ENCODE measurements at places on chromosomes 11 and 22.
A peak's percentile ranks its signal among the peaks of the same experiment; 100 is the strongest.

DNA sequence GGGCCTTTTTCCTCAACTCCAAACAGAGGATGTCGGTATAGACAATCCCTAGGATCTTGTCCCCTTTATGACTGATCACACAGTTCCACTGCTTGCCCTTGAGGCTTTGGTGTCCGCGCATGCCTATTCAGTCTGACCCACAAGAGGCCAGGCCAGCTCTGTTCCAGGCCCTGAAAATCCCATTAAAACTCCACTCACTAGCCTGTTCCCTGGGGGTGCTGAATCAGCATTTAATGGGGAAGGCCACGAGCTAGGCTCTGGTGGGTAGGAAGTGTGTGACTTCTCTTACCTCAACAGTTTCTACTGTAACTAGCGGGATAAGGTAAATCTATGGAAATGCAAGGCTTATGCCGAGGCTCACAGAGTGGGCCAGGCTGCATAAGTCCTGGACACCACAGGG is 117.7 kb downstream of the PTPRJ start:
- no peak for DNase-seq

GRCh38 chr11:26753723-26754504 is 32.1 kb upstream of the SLC5A12 start:
- DNase-seq, result peak; percentile 5

- peak; percentile 53 for DNase-seq
These were observed 839 bp downstream of the CBY1 start for GRCh38 chr22:38657045-38657909.

DNA sequence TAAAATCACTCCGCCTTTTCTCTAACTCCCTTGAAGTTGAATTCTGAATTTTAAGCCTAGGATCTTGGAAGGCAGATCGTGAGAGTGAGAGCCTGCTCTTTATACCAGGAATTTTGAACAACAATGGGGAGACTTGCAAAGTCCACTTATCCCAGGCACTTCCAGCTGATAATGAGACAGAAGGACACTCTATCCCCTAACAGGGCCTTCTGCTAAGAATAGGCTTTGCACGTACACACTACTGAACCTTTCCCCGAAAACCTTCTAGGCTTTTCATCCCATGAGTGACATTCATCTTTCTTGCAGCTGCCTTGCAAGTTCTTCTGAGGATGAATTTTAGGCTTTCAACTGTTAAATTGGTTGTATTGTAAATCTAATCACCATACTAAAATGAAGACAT is 44.0 kb upstream of the WT1 start:
- no peak for DNase-seq

DNA sequence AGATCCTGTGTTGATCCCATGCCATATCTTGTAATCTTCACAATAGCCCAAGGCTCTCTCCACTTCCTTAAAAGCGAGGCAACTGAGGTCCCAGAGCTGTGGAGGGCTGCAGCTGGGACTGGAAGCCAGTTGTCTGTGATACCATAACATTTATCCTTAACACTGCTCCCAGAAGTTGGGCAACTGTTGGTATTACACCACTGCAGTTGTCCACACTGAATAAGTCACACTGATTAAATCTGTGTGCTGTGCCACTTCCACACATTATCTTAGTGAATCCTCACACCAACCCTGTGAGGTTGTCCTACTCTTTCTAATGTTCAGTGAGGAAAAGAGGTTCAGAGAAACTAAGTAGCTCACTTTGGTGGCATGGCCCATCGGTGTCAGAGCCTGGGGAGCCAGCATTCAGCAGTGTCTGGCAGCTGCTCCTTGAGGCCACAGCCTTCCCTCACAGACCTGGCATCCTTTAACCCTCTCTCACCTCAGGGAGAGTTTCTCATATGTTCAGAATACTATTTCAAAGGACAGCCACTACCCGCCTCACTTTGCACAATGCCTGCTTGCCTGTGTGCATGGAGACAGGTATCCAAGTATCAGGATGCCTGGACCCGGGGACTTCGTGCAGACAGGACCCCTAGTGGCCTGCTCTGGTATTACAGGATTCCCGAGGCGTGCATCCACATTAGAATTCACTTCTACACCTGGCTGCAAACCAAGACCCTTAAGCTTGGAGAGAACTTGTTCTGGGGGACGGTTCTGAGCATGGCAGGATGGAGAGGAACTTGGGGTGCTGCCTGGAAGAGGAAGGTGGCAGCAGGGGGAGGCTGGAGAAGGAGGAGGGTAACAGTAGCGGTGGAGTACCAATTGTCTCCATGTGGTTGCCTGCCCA is 221.9 kb upstream of the TBCEL start:
- DNase-seq, result peak; percentile 61

Measured in B cell (primary cell).